Activated CD8-positive, alpha-beta T cell treated with anti-CD3 and anti-CD28 coated beads for 36 hours (primary cell): ENCODE measurements at places on chromosomes 1 and 21.

DNA sequence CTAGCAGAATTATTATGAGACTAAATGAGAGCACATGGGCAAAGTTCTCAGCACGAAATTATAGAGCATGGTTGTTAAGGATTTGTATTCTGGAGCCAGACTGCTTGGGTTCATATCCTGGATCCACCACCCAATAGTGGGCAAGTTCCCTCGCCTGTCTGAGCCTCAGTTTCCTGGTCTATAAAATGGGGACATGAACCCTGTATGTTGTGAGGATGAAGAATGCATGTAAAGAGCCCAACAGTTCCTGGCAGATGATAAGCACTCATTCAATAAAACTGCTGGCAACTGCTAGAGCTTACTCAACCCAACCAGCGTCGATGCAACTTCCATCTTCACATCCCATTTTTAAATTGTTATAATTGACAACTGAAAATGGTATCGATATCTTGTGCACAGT lies 47.2 kb upstream of the ZBTB40 start:
- H3K27me3 ChIP-seq: peaks cover 44% of the 10 kb centered on the region
- no peak overlapping the region for H3K4me3 ChIP-seq
- no peak overlapping the region for H3K27ac ChIP-seq
- no peaks in the 10 kb centered on the region for H3K36me3 ChIP-seq

- peaks cover 16% of the 10 kb centered on the region for H3K4me1 ChIP-seq
- no peak for DNase-seq
- no peak overlapping the region for H3K4me3 ChIP-seq
- H3K27ac ChIP-seq: no peak overlapping the region
These were observed 50.8 kb upstream of the PODN start for GRCh38 chr1:53011175-53011574.

- H3K4me3 ChIP-seq: peak overlapping the region; percentile 61
- peak overlapping the region; percentile 97 for H3K27ac ChIP-seq
- H3K27me3 ChIP-seq: no peaks in the 10 kb centered on the region
These were observed 38.0 kb upstream of the EPS8L3 start for GRCh38 chr1:109801791-109802135.

GRCh38 chr1:104235141-104235540 lies 485.4 kb downstream of the AMY1C start:
- no peak for DNase-seq
- no peak overlapping the region for H3K27ac ChIP-seq
- no peaks in the 10 kb centered on the region for H3K36me3 ChIP-seq
- no peaks in the 10 kb centered on the region for H3K27me3 ChIP-seq
- no peaks in the 10 kb centered on the region for H3K4me1 ChIP-seq

GRCh38 chr1:203511513-203511912 lies 17.6 kb downstream of the OPTC start:
- no peak overlapping the region for H3K27ac ChIP-seq
- H3K4me1 ChIP-seq: peaks cover 29% of the 10 kb centered on the region
- DNase-seq: no peak
- H3K4me3 ChIP-seq: no peak overlapping the region

- H3K36me3 ChIP-seq: no peaks in the 10 kb centered on the region
- H3K27ac ChIP-seq: no peak overlapping the region
- no peak overlapping the region for H3K4me3 ChIP-seq
- DNase-seq: no peak
- H3K27me3 ChIP-seq: no peaks in the 10 kb centered on the region
- peaks cover 4% of the 10 kb centered on the region for H3K4me1 ChIP-seq
These were observed 15.4 kb upstream of the SLC19A1 start for GRCh38 chr21:45557616-45558043.
